ENCODE measurements at places on chromosomes 1 and 21.

DNA sequence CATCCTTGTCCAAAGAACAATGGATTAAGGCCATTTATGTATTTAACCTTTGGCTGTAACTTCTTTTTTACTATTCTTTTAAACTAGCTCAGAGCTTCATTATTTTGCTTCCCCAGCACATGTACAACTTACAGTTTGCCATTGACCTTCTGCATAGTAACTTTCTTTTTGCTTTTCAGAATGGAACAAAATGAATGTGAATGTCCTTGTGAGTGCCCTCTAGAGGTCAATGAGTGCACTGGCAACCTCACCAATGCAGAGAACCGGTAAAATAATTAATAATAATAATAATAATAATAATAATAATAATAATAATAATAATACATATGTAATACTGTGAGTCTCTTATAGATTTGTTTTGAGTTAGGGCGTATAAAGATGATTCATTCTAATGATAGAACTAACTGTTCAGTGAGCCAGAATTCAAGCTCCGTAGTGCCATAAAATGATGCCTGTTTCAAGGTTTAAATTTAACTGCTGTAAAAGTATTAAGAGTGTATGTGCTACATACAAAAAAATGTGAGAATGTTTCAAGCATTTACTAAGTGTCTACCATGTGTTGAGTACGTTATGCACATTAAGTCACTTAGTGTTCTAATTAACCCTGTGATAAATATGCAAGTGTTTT lies 69.0 kb upstream of the RAVER2 start:
- DNase-seq = peak; percentile 14

- no peak for DNase-seq
Measured at GRCh38 chr1:226097866-226098625, 35.5 kb downstream of the H3-3A start.

GRCh38 chr1:100750005-100750885 lies 30.7 kb downstream of the VCAM1 start:
- no peak for DNase-seq

DNA sequence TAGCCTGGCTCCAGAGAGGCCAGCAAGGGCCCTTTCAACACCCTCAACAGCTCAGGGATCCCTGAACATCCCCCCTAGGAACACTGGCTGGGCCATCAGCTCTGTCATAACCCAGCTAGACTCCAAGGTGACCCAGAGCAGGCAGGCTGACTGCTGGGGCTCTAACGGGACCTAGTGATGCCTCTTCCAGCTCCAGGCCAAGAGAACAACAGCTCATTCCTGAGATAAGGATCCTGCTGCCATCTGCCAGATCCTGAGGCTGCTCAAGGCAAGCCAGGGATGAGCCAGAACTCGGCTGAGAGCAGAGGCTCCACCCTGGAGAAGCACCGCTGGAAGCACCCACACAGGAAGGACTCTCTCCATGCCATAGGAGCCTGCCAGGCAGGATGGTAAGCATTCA lies 2.0 kb downstream of the VSIG8 start:
- DNase-seq = no peak

DNA sequence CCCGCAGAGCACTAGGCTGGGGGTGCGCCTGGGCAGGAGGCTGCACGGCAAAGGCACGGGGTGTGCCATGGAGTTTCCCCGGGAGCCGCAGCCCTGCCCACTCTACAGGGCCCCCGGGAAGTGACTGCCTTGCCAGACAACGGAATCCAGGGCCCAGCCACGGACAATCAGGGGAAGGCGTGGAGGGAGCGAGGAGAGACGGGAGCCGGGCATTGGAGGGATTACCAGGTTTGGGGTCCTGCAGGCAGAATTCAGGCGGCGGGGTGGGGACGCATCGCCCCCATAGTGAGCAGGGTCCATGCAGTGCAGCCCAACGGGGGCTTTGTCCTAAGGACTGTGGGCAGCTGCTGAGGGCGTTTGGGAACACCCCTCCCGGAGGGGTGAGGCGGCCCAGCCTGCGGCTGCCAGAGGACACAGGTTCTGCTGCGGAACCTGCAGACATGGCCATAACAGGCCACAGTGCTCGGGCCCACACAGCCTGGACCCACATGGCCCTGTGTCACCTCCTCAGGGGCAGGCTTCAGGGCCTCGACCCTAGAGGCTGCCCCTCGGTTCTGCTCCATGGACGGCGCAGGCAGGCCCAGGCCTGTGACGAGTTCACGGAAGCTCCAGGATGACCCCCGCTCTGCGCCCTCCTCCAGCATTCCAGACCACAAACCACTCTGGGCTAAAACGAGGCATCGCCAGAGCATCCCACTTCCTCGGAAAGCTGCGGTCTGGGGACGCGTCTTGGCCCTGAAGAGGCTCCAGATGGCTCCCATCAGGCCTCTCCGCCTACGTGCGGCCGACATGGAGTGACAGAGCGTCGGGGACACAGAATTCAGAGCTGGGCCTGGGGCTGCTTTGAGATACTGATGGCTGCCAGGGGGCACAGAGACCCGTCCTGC lies 54.5 kb downstream of the COL6A1 start:
- no peak for DNase-seq

GRCh38 chr1:152946248-152946647 lies 758 bp upstream of the SPRR5 start:
- no peak for DNase-seq

DNA sequence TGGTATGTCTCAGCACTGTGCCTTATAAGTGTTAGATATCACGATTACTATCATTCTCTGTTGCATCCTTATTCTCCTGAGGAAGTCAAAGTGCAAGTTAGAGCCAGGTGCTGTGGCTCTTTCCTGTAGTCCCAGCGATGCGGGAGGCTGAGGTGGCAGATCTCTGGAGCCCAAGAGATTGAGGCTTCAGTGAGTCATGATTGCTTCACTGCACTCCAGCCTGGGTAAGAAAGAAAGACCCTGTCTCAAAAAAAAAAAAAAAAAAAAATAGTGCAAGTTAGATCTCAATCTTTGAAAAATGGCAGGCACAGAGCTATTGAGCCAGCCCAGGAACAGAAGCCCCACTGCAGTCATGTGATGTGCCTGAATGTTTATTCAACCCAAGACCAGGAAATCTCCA lies 147.8 kb upstream of the POGK start:
- no peak for DNase-seq

DNA sequence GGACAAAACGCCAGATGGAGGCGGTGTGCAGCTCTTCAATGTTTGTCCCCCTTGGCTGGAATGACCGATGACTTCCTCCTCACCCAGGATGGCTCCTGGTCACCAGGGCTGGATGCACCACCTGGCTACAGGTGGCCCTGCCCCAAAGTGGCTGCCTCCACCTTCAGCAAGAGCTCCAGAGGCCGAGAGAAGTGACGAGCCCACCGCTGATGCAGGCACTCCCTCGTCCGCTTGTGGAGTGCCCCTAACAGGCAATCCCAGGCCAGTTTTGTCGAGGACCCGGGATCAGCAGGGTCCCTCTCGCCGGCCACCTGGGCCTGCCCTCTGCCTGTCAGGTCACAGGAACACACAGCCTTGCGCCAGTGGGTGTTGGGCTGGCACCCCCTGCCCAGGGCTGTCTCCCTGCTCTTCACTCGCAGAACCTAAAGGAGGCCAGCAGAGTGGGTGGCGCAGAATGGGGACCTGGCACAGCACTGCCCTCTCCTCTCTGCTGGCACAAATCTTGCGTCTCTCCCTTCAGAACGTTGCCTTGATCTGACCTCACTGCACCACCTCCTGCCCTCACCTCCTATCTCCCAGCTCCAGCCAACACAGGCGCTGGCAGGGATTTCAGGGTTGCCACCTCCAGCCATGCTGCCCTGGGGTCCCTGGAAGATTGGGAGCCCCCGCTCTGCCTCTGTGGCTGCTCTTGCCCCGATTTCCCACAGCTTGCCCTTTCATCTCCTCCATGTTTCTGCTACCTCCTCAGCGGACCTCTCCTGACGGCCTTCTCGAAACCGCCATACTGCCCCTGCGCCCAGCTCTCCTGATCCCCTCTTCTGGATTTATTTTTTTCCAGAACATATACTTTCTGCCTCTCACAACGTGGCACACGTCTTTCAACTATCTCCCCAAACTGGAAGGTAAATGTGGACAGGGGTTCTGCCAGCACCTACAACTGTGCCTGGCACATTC lies 38.6 kb downstream of the SLC45A1 start:
- no peak for DNase-seq

- DNase-seq = no peak
Measured at GRCh38 chr1:110857964-110858948, 14.7 kb upstream of the CD53 start.

DNA sequence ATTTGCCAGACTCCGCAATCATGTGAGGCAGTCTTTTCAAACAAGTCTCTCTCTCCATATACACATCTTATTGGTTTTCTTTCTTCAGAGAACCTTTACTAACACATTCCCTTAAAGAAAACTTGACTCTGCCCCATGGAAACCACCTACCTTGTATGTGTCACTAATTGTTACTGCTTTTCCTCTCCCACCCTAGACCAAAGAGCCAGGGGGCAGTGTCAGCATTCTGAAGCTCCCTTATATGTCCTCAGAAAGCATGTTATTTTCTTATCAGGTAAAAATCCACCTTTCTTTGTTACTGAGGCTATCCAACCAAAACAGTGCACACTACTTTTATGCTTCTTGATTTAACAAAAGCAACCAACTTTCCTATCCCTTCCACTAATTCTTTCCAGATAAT lies 98.9 kb upstream of the SLC5A9 start:
- DNase-seq = no peak

GRCh38 chr21:26245428-26245827 lies 74.9 kb upstream of the APP start:
- no peak for DNase-seq

DNA sequence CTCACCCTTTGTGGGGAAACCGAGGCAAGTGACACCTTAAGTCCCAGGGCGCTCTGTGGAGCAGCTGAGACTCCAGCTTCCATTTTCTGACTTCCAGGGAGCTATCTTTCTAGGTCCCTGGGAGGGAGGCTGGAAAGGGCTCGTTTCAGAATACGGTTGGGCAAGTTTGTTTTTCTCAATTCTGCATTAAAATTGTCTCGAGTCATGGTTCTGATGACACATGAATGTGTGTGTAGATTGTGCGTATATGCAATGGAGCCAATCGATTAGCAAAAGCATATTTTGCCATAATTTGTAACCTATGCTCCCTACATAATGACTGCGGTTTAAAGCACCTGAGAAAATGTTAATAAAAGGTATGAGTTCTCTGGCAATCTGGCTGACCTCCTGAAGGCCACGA lies 77.3 kb downstream of the SIK1 start:
- no peak for DNase-seq

- DNase-seq = no peak
Measured at GRCh38 chr1:107802654-107803053, 162.3 kb downstream of the VAV3 start.

DNA sequence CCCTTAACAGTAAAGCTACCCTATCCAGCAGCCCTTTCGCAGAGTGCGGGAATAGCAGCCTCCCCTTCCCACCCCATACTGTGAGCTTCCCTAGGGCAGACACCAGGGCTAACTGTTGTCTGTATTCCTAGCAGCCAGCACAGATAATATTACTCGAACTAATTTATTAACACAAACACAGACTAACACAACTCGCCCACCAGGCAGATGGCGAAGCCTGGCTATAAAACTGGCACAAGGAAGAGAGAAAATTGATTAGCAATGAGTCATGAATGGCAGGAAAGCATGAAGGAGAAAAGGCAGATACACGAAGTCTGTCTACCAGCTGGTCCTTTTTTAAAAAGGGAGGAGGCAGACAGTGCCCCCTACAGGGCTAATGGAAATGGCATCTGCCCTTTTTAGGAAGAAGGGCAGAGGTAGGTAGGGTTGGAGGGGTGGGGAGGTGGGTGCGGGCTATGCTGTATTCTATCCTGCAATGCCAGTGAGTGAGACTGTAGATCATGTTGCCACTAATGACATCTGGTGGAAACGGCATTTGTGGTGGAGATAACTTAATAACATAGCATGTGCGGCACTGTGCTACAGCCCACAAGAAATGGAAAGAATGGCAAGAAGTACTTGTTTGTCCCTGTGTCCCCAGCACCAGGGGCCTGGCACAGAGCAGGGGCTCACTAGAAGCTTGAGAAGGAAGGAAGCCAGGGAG lies 30.6 kb upstream of the CTPS1 start:
- DNase-seq = peak; percentile 56

GRCh38 chr1:6614019-6614928 lies 743 bp downstream of the PHF13 start:
- peak; percentile 71 for DNase-seq

DNA sequence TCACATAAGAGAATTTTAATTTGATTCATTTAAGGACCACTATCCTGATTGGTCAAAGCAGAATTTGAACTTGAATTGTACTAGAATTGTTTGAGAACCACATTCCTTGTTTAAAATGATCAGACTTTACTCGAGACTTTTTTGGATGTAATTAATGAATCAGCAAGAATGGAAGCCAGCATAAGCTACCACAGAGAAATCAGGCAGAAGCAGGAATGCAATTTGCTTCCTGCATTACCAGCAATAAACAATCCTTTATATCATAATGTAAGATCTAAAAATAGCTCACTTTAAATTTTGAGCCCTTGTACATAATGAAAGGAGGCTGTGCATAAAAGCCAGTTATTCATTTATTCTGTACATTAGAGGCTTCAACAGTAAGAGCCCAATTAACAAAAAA lies 119.8 kb upstream of the BACE2 start:
- no peak for DNase-seq

DNA sequence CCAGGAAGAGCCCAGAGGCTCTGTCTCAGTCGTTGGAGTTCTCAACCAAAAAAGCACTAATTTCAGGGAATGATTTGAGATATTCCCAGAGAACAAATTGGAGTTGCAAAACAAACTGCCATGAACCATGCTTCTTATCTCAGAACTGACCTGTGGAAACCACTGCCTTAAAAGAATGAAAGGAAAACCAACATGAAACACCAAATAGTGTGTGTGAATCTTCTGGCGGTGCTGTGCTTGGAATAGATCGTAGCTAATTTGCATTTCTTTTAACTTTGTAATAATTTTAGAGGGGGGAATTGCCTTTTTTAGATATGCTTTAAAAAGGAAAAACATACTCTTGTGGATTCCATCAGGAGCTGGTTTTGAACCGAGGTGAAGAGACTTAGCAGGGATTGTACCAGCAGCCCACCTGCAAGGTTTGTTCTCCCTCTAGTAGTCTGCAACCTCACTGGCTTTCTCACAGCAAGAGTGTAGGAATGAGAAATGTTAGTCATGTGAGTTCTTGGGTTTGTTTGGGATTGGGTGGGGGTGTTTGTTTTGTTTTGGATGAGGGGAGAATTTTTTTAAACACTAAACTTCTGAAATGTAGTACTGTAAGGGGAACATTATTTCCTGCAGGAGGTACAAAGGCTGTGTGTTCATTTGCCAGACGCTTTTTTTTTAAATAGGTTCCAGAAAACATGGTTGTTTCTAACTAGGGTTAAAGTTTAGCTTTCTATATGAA lies 45.7 kb upstream of the ANGPTL1 start:
- DNase-seq = no peak

GRCh38 chr1:221462345-221462744 lies 279.5 kb downstream of the DUSP10 start:
- DNase-seq = no peak

- peak; percentile 74 for DNase-seq
Measured at GRCh38 chr1:110765640-110766335, 91.0 kb upstream of the KCNA3 start.

- DNase-seq = no peak
Measured at GRCh38 chr1:230570724-230571360, 71.4 kb upstream of the COG2 start.

GRCh38 chr1:158559696-158560095 lies 5.5 kb upstream of the OR6Y1 start:
- no peak for DNase-seq

- DNase-seq = no peak
Measured at GRCh38 chr1:222047366-222047765, 305.5 kb upstream of the DUSP10 start.
